ENCODE measurements at places on chromosomes 4 and X.

DNA sequence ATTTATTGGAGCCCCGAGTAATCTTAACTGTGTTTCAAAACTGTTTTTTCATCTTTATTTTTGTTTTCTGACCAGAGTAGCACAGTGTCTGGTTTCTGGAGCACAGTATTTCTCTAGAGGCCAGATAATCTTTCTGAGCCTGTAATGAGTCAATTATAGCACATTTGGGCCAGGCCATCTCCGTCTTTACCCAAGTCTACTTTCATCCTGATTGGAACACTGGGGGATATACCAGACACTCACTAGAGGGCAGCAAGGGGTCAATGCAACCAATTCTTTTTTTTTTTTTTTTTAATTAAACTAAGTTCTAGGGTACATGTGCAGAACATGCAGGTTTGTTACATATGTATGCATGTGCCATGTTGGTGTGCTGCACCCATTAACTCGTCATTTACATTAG is 282.0 kb downstream of the ARHGAP24 start:
- DNase-seq = no peak

GRCh38 chr4:16227462-16227868 is 1.2 kb upstream of the TAPT1 start:
- no peak for DNase-seq

DNA sequence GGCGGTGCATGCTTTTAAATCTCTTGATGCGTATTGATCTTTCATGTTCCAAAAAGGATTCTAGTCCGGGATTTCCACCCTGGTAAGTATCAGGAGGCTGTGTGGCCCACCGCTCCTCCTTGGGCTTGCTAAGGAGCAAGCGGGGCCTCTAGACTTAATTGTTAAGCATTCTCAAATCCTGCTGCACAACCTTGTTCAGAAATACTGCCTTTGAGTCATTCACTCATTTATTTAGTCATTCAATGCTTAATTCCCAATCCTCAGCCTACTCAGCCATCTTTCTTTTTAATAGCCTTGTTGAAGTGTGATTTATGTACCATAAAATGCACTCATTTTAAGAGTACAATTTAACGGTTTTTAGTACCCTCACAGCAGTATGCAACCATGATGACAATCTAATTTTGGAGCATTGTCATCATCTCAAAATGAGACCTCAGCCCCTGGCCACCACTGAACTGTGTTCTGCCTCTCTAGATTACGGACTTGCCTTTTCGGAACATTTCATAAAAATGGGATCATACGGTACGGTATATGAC is 15.6 kb upstream of the SLC2A9 start:
- no peak for DNase-seq

GRCh38 chrX:27797575-27797974 is 10.2 kb upstream of the MAGEB10 start:
- no peak for DNase-seq

DNA sequence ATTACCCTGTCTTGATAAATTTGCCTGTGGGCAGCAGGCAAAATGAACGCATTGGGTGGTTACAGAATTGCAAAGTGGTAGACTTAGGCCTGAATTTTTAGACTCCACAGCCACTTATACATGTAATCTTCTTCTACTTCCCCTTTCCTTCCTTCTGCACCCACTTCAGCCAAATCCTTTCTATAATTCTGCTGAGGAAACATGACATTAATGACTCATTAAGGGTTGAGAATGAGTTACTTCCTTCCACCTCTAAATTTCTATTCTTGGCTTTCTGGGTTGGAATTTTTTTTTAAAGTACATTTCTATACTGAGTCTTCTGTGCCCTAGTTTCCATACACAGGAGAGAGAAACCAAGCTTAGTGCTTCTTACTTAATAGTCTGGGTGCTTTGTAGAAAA is 10.1 kb downstream of the PAPSS1 start:
- no peak for DNase-seq

GRCh38 chr4:124903995-124904722 is 191.6 kb upstream of the ANKRD50 start:
- DNase-seq = no peak

GRCh38 chr4:168598191-168598590 is 101.3 kb downstream of the PALLD start:
- DNase-seq = no peak

DNA sequence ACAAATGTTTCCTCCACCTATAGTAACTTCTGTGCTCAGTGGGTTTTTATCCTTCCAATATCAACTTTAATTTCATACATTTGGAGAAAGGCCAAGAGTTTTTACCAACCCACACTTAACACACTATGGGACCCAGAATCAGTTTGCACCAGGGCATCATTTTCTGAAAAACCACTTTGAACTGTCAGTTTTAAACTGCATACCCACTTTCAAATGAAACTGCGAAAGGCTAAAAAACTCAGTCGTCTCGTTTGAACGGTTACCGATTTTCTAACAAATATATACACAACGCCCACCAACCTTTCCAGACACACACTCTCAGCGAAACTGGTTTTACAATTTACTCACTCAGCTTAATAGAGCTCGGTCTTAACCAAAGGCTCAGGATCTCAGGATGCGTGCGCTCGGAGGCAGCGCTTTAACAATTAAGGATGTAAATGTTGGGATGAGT is 376 bp downstream of the ABCG2 start:
- no peak for DNase-seq

DNA sequence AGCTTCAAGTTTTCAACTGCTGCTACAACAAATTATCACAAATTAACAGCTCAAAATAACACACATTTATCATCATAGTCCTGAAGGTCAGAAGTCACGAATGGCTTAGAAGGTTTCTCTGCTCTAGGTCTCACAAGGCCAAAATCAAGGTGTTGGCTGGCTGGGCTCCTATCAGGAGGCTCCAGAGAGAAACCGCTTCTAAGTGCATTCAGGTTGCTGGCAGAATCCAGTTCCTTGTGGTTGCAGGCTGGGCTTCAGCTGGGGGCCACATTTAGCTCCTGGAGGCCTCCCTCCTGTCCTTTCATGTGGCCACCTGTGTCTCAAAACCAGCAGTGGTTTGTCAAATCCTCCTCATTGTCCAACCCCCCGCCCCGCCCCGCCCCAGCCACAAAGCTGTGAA is 15.4 kb downstream of the MRFAP1 start:
- DNase-seq = no peak

DNA sequence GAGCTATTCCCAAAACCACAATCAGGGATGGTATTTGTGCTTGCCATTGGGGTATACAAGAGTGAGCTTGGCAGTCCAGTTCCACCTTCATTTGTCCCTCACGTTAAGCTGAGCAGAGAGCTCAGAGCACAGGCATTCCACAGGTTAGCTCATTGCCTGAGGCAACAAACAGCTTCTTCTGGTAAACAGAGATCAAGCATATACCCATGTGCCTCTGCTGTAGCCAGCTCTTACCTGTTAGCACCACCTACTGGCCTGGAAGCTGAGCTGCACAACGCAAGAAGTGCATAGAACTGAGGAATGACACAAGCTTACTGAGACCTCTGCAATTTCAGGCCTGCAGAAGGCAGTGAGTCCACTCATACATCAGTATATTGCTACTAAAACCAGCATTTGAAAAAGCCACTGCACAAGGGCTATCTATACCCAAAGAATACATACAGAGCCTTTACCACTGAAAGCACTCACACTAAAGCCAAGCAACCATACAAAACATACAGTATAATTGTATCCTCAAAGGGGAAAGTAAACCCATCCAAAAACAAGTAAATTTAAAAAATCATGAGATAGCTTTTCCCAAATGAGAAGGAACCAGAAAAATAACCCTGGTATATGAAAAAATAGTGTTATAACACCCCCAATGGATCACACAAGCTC is 258.3 kb upstream of the GABRA2 start:
- DNase-seq = no peak

DNA sequence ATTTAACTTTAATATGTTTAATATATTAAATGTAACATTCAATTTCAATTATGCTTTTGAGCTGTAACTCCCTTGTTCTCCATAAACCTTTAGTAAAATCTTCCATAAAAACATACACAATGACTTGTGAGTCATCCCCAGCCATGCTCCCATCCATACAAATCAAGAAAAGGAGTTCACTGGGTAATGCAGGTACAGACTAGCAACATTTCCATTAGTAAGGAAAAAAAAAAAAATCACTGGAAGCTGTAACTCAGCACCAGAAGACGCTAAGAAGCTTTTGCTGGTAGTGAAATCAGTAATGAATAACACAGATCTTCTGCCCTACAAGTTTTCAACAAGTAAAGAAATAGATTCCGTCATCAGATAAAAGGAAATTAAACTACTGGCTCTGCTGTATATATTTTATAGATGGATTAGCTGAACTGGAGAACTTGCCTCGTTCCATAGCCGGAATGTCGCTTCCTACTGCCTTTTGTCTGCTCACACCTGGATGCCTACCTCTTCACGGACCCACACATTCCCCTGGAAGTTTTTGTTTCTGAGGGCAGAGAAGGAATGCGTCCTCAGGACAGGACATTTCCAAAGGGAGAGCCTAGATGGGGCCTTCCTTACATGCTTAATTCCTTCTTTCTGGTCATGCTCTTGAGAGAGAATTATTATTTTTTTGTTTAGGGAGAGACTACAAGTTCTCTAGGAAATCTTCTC is 298.4 kb upstream of the ANKRD50 start:
- DNase-seq = no peak

GRCh38 chr4:150986085-150986484 is 29.0 kb downstream of the LRBA start:
- no peak for DNase-seq

GRCh38 chrX:9440116-9440844 is 24.6 kb upstream of the TBL1X start:
- DNase-seq = no peak

GRCh38 chr4:54780149-54780495 is 122.4 kb downstream of the KIT start:
- no peak for DNase-seq

DNA sequence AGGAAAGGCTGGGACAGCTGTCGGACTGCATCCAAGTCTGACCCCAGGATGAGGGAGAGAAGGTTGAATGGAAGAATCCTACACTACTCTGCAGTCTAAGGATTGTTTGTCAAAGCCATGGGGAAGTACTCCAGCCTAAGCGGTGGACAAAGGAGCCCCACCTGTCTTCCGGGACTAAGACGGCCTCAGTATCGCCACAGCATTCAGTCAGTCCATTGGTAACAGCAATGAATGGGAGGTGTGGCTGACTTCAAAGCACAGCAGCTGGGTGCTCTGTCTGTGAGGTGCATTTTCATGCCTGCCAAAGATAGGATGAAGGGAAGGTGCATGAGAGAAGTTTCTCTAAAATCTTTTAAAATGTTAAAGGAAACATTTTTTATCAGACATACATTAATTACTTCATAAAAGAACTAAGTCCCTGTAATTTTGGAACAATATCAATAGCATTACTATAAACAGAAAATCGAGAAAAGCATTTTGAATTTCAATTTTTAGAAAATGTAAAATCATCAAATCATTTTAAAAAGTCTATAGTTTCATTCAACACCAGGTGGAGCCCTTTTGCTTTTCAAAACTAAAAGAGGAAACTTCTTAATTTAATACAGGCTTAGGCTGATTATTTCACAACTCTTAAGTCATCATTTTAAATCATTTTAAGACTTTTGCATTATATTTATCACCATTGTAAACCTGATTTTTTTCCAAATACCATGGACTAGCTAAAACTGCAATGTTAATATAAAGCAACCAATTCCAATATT is 27.6 kb upstream of the INTU start:
- DNase-seq = no peak

GRCh38 chrX:136487647-136488046 is at the start of gene BRS3:
Gene BRS3 (plus strand): TSS chrX:136487947. CDS start chrX:136488115, 168 bp downstream.
- DNase-seq = no peak

DNA sequence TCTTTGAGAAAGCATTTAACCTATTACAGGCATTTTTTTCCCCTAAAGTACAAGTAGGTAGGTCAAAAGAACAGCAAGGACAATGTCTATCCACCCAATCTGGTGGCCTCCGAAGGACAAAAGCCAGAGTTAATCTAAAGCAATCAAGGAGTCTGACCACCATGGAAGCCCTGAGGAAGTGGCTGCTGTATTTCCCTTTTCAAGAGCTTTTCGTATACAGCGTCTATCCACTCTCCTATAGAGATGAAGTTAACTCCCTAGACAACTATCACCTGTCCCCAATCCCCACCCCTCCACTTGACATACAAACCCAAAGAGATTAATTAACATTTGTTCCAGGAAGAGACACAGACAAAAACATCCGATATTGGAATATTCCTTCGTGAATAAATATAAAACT is 85.5 kb downstream of the SNCA start:
- DNase-seq = no peak

GRCh38 chr4:118918388-118918787 is 29.7 kb downstream of the SYNPO2 start:
- no peak for DNase-seq

DNA sequence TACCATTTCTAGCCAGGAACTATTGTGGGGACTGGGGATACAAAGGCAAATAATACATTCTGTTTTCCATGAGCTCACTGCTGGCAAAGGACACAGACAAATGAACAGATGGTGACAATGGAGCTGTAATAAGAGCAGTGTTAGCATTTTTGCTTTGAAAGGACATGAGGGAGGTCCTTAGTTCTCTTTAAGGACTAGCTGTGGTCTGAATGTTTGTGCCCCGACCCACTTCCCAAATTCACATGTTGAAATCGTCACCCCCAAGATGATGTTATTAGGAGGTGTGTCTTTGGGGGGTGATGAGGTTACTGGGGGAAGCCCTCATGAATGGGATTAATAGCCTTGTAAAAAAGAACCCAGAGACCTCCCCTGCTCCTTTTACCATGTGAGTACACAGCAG is 30.3 kb downstream of the CCNG2 start:
- DNase-seq = no peak

- DNase-seq = no peak
These were observed 132.0 kb upstream of the MED14 start for GRCh38 chrX:40867352-40867751.

- no peak for DNase-seq
These were observed 294.9 kb upstream of the PRPS2 start for GRCh38 chrX:12496343-12496742.

DNA sequence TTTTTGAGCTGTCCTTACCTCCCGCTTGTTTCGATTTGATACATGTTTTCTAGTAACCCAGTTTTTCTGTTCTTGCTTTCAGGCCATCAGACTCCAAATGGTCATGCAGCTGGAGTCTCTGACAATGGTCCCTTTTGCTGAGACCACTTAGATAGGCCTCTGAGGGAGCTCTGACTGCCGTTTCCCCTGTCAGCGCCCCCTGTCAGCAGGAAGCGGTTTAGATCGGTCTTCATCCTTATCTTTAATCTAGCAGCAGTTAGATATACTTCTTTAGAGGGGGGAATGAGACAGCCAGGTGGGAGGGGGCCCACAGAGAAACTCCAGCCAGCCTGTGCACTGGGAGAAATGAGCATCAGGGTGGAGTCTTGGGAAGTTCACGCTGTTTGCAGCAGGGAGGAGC is 457.9 kb downstream of the GPAT3 start:
- DNase-seq = no peak

Measured in activated gamma-delta T cell treated with Interleukin-2 at 50 U/mL for 16 hours (primary cell).